NCI-H526 (cell line): ENCODE measurements at places on chromosomes 2 and 18.
A peak's percentile ranks its signal among the peaks of the same experiment; 100 is the strongest.

DNA sequence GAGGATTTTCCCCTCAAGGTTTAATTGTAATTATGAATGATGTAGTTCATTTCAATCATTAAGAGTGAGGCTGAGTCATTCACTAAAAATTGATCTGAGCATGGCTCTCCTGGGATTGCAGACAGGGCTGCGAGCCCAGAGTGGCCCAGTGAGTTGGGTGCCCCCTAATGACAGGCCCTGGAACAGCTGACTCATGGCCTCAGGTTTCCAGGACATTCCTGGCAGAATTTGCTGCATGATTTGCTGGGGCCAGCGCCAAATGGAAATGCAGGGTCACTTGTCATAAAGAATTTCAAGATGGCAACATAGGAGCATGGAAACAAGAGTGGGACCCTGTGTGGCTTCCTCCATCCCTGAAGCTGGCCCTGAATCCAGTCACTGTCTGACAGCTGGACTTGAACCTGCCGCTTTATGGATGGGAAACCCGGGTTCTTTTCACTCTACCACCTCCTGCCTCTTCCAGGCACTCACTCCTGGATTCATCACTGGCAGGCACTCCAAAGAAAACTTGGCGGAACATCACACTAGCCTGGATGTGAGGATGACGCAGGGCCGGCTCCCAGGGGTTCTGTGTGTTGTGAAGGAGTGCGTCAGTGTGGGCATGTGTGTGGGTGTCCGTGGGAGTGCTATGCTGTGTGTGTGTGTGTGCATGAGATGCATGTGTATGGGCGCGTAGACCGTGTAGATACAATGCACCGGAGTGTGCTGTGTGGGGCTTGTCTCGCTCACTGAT, 15.2 kb downstream of the OTOF start:
- no peak for DNase-seq

GRCh38 chr2:74835831-74836674, 2.1 kb downstream of the HK2 start:
- DNase-seq, result peak; percentile 60

DNA sequence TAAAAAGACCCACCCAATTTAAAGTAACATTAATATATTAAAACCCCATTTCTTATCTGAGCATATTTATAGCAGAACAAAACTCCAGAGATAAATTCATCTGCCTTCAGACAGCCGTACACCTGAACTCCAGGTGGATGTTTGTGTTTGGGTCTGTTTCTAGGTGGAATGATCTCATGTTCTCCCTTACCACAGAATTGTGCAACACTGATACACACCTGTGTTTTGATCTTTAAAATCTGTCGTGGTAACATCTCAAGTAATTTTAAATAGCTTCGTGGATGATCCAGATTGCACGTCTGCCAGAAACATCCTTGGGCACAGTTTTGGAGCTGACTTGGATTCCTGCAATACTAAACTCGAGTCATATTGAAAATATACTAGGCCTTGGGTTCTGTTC, 207.5 kb upstream of the FOSL2 start:
- DNase-seq, result no peak

DNA sequence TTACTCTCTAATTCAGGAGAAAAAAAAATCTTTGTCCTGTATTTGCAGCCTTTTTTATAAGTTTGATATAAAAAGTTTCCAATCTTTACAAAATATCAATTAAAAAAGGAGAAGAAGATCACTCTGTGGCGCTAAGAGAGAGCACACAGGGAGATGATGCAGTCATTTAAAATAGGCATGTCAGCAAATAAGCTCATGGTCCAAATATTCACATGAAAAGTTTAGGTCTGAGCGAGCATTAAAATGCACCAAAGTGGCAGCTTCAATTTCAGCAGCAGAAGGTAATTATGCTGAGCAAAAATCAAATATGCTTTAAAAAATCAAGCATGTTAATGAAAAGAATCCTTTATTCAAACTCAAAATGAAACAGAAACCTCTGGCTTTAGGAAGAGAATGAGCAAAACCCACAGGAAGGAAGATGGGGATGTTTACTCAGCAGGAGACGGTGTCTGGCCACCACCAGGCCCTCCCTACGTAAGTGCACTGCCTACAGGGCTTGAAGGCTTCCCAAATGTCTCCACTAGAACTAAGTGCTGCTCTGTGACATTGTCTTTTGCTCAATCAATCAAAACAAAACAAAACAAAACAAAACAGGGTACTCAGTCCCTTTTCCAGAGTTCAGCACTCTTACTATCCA, 120.4 kb downstream of the L3MBTL4 start:
- DNase-seq, result no peak

GRCh38 chr2:226207671-226208070, 591.9 kb downstream of the IRS1 start:
- no peak for DNase-seq

GRCh38 chr18:23612434-23613090, 26.3 kb upstream of the NPC1 start:
- no peak for DNase-seq
